ENCODE measurements at places on chromosomes 3 and 15.

DNA sequence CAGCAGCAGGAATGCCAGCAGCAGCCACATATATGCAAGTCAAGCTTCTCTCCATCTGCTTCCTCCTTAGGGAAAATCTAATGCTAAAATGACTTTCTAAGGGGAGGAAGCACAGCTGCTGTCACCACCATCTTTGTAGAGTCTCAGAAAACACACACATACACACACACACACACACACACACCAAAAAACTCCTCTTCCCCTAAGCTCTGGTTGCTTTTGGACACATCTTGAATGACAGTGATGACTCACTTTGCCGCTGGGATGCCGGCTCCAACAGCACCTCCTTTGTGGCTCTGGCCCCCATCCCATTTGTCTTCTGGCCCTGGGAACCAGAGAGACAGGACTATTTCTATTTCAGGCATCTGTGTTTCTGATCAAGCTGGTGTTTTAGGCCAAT, 124.8 kb upstream of the GOLIM4 start:
- no peak for DNase-seq

DNA sequence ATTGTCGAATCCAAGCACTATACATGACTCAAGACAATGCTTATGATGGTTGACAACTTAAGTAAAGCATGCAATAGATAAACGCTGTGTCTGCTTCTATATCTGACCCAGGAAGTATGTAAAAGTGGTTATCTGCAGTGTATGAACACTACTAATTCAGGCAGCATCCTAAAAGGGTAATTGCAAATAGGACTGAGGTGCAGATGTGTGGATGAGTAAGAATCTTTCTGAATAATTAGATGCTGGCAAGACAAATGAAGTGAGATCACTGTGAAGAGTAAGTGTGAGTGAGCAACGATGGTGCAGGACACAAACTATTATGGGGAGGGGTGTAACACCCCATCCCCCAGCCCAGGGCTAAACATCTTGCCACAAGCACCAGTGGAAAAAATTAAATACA, 195.7 kb upstream of the CHRNA7 start:
- no peak for DNase-seq

GRCh38 chr15:44801364-44801763, 65.0 kb downstream of the TRIM69 start:
- no peak for DNase-seq

DNA sequence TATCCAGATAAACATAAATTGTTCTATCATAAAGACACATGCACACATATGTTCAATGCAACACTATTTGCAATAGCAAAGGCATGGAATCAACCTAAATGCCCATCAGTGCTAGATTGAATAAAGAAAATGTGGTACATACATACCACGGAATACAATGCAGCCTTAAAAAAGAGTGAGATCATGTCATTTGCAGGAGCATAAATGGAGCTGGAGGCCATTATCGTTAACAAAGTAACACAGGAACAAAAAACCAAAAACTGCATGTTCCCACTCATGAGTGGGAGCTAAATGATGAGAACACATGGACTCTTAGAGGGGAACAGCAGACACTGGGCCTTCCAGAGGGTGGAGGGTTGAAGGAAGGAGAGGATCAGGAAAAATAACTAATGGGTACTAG, 79.2 kb downstream of the SH3GL3 start:
- no peak for DNase-seq

- DNase-seq: no peak
Measured at GRCh38 chr3:112427123-112427522, 72.1 kb downstream of the BTLA start.

- DNase-seq: no peak
Measured at GRCh38 chr15:68587769-68588385, 9.1 kb downstream of the CORO2B start.

DNA sequence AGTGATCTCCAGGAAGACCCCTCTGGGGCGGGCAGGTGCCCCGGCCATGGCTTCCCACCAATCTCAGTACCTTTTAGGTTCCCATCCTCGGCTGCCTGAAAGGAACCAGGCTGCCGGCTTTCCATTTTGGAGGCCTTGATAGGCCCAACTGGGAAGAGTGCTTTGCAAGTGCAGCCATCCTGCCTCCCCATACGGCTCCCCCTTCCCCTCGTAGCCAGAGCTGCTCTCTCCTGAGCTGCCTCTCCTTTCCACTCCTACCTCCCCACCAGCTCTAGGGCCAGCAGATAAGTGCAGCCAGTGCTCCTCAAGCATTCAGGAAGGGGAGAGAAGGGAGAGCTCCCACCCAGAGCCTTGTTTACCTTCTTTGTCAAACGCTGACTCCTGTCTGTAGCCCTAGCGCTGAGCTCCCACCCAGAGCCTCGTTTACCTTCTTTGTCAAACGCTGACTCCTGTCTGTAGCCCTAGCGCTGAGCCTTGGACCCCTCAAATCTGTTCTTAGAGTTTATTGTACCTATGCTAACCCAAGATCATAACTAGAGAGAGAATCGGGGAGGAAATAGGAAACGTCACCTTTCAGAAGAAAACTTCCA, 133.0 kb downstream of the LRRK1 start:
- no peak for DNase-seq

GRCh38 chr3:70771426-70772147, 459.1 kb upstream of the MDFIC2 start:
- DNase-seq: no peak

GRCh38 chr3:110623571-110623970, 448.0 kb upstream of the NECTIN3 start:
- DNase-seq: no peak

GRCh38 chr15:58161436-58161930, 23.3 kb downstream of the AQP9 start:
- DNase-seq: no peak

DNA sequence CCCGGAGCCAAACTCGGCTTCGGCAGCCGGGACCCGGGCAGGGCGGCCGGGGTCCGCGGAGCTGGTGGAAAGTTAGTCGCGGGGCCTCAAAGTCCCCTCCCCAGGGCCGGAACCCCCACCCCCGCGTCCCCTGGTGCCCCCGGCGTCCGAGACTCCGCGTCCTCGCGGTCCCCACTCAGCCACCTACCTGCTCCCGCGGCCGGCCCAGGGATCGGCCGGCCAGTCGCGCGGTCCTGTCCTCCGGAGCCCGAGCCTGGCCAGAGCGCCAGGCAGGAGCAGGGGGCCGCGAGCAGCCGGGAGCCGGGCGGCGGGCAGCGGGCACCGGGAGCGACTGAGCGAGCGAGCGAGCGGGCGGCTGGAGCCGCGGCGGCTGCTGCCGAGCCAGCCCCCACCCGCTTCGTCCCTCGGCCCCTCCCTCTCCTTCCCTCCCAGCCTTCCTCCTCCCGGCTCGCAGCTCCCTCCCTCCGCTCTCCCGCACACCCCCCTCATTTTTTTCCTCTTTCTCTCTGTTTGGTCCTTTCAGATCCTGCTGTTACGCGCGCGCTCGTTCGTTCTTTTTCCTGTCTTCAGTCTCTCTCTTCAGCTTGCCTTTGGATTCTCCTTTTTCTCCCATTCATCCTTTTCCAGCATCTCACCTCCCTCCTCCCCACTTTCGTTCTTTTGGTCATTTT, at the start of gene MEGF11:
TSS of gene MEGF11 (minus strand) at position 333 of the 671 bp plus-strand sequence. CDS start 125,347 bp downstream, outside the sequence.
- DNase-seq: no peak

- no peak for DNase-seq
Measured at GRCh38 chr15:54312528-54312927, 334.3 kb downstream of the UNC13C start.

DNA sequence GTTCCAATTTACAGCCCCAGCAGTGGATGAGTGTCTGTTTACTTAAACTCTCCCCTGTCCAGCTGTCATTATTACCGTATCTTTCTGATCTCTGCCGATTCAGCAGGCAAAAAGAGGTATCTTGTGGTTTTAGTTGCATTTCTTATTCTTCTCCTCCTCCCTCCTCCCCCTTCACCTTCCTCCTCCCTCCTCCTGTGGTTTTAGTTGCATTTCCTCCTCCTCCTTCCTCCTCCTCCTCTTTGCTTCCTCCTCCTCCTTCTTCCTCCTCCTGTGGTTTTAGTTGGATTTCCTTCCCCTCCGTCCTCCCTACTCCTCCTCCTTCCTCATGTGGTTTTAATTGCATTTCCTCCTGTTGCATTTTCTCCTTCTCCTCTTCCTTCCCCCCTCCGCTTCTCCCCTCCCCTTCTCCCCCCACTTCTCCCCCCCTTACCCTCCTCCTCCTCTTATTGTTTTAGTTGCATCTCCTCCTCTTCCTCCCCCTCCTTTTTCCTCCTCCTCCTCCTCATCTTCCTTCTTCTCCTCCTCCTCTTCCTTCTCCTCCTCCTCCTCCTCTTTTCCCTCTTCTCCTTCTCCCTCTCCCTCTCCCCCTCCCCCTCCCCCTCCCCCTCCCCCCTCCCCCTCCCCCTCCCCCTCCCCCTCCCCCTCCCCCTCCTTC, 25.3 kb upstream of the VPS33B start:
- DNase-seq: no peak

DNA sequence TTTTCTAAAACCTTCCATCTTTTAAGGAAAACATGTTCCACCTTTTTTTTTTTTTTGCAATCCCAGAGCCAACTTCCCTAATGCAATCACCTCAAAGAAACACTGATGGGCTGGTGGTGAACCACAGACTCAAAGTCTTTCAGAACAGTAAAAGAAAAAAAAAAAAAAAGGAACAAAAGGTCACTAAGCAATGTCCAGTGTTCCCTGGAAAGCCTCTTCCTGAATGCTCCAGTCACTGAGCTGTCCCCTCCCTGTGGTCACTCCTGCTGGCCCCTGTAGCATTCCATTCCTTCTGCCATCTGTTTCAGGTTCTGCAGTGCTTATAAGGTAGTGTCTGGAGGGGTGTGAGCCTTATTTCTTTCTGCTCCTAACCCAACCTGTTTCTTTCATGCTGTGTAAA, 53.3 kb downstream of the AAGAB start:
- DNase-seq: no peak

DNA sequence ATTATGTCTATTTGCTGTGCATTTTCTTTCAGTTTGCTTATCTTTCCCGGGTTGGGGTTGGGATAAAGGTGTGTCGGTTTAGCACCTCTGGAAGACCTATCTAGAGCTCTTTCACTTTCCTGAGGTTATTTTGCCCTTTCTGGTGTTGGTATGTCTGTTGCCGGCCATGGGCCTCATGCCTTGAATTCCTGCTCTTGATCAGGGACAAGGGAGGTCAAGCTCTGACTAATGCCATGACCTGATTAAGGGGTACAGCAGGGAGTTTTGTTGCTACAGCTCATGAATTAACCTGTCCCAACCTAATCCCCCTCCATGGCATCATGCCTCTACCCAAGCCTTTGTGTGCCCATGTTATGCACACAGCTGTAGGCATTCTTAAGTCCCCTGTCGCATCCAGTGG, 70.5 kb upstream of the GOLGA6B start:
- no peak for DNase-seq

DNA sequence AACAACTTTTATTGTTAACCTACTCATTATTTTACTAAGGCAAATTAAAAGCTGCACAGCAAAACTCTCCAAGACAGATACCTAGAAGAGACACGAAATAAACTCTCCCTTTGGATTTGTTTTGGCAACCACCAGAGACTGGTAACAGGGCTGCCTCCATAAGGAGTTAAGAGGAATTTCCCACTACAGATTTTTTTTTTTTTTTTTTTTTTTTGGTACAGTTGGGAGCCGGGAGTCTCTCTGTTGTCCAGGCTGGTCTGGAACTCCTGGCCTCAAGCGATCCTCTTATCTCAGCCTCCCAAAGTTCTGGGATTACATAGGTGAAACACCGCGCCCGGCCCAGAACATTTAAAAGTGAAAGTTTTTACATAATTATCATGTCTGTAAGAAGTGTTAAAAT, 73.6 kb upstream of the VGLL4 start:
- DNase-seq: no peak

DNA sequence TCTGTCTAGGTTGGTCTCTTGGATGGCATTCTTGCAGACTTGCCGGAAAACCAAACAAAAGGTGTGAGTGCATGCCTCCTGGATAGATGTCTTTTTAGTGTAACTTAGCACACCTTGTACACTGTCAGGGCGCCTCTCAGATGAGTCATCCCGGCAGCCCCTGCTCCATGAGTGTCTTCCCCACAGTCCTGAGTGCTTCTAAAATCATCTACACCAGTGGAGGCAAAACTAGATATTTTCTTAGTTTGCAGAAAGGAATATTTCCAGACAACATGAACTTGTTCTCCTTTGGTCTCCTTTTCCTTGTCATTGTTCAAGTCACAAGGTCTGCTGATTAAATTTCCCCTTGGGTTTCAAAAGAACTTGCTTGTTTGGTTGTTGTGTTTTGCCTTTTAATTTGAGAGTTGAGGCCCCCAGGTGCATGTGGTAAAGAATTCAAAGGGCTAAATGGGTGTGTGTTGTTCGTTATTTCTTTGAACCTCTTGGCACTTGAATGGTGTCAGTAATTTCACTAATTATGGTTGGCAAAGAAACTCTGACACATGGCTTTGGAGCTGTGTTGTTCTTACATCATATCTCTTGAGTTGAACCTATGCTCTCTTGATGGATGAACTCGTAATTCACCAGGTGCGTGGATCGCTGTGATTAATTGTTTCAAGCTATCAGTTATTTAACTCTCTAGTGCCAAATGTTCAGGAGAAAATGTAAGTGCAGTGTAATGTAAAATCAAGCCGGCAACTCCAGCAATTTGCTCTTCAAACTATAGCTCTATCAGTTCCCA, 98.2 kb downstream of the IGF1R start:
- DNase-seq: no peak

DNA sequence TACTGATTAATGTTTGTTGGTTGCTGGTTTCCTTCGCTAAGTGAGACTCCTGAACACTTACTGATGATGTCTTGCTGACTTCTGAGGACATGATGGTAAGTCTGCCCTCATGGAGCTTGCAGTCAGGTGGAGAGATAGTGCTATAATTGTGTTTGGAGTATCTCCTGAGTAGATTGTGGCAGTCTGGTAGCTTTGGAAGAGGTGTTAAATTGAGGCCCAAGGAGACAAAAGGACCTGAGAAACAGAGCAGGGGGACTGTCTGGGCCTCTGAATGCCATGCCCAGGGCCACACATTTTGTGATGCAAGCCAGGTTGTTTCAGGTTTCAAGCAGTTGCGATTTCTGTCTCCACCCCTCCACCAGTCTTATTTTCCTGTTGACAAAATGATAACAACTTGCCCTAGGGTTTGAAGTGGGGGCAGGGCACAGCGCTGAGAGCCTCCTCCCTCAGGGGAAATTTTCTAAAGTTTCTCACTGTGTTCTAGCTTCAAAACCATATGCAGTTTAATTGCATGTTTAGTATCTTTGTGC, 16.7 kb downstream of the SMAD3 start:
- no peak for DNase-seq
